Panc1 (cell line): ENCODE measurements at places on chromosomes 2 and 18. TPM values are rescaled to one million over a fixed set of nuclear protein-coding genes. Genes with fewer than 3 reads are reported as not detected.
A peak's percentile ranks its signal among the peaks of the same experiment; 100 is the strongest.

The MAL gene
- 1.3 TPM for total RNA-seq

The PAX3 gene
- total RNA-seq: not detected

The LHCGR gene
- total RNA-seq: not detected

The TUBB8B gene
- total RNA-seq: not detected

The FSHR gene
- not detected for total RNA-seq

The IL1B gene
- total RNA-seq: not detected

The TMEM178A gene
- total RNA-seq: not detected

DNA sequence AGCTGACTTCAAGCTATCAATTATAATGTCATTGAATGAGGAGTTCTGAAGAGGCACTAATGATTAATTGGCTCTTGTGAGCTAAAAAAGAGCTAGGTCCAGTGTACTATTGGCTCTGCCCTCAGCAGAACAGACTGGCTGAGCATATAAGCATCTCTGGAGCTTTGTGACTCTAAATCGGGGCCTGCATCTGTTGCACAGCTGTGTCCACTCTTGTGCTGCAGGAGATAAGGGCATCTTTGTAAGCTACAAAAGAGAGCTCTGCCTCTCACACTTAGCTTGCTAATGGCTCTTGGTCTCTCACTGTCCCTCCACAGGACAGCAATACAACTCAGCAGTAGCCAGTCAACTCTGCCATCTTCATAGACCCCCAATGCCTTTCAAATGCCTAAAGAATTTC, 61.5 kb upstream of the L3MBTL4 start:
- DNase-seq: no peak
- no peak overlapping the region for H3K4me3 ChIP-seq
- no peaks in the 10 kb centered on the region for H3K27me3 ChIP-seq
- H3K4me1 ChIP-seq: no peaks in the 10 kb centered on the region

DNA sequence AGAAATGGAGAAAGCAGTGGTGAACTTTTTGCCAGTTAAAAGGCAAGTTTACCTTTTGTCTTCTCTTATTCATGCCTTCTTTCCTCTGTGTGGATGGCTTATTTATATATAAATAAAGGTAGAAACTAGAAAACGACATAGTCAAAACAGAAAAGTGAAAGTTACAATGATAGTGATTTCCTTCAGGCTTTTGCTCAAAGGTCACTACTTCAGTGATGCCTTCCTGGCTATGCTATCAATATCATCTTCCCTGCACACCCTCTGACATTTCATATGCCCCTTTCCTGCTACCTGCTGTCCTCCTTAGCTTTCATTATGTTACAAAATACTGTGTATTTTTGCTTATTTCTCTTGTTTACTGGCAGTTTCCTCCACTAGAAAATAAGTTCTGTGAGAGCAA, 132.0 kb upstream of the NOSTRIN start:
- no peak overlapping the region for H3K27ac ChIP-seq
- no peak overlapping the region for H3K4me3 ChIP-seq
- no peaks in the 10 kb centered on the region for H3K36me3 ChIP-seq
- DNase-seq: no peak
- no peaks in the 10 kb centered on the region for H3K27me3 ChIP-seq
- H3K4me1 ChIP-seq: no peaks in the 10 kb centered on the region

DNA sequence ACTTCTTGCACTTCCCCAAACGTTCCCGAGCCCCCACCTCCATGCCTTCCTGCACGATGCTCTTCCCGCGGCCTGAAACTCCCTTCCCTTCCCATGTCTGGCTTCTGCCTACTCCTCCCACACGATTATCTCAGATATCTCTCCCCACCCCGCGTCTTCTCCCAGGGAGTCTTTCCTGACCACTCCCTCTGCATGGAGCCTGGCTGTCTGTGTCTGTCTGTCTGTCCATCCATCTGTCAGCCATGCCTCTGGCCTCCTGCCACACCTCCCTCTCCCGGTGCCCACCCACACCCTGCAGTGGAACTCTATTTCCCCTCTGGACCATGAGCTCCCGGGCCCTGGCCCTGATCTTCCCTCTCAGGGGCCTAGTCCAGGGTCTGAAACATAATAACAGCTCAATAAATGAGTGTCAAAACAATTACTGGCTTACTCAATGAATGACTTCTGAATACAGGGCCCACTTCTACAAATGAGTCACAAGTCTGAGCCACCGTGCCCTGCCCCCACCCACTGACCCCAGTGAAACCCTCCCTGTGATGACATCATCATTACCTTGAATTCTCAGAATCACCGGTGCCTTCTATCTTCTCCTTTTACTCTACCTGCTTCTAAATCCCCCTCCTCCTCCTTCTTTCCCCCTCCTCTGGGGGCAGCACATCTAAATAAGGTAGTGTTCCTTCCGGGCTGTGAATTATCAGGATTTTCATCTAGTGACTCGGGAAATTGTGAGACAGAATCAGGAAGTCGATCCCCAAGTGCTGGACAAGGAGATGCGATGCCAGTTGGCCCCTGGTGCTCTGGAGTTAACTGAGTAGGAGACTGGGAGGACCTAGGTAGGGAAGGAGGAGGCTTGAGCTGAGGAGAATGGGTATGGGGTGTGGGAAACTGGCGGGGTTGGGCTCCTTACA, 46.1 kb upstream of the PLB1 start:
- no peak for DNase-seq
- peaks cover 5% of the 10 kb centered on the region; the same call in 1 of the 2 replicates for H3K4me1 ChIP-seq
- H3K27me3 ChIP-seq: no peaks in the 10 kb centered on the region
- H3K27ac ChIP-seq: no peak overlapping the region
- no peak overlapping the region for H3K4me3 ChIP-seq

GRCh38 chr2:71618327-71619113, 165.2 kb downstream of the DYSF start:
- no peak overlapping the region for H3K4me3 ChIP-seq
- no peak overlapping the region for H3K27ac ChIP-seq
- DNase-seq: no peak
- no peaks in the 10 kb centered on the region for H3K36me3 ChIP-seq
- H3K4me1 ChIP-seq: no peaks in the 10 kb centered on the region

GRCh38 chr2:68768461-68768860, 33.9 kb downstream of the ARHGAP25 start:
- H3K4me1 ChIP-seq: no peaks in the 10 kb centered on the region; the same call in none of the 2 replicates
- H3K36me3 ChIP-seq: no peaks in the 10 kb centered on the region
- H3K4me3 ChIP-seq: no peak overlapping the region
- no peaks in the 10 kb centered on the region; the same call in 1 of the 2 replicates for H3K27me3 ChIP-seq
- H3K27ac ChIP-seq: no peak overlapping the region

DNA sequence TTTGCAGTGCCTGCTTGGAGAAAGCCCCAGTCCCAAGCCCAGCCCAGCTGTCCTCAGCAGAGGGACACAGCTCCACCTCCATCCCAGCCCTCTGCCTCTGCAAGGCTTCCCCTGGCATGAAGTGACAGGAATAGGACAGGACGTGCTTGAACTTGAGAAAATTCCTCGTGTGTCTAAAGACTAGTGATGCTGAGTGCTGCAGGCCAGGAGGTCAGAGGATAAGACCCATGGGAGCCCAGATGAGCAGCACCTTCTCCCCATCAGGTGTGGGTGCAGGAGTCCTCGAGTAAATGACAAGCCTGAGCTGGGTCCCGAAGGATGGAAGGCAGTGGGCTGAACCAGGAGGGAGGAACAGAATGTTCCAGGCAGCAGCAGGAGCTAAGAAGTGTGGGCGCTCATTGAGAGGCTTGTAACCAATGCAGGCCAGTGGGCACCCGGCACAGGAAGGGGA, 67.8 kb upstream of the UXS1 start:
- no peaks in the 10 kb centered on the region for H3K4me1 ChIP-seq
- no peak overlapping the region for H3K4me3 ChIP-seq
- no peaks in the 10 kb centered on the region for H3K27me3 ChIP-seq
- no peak overlapping the region for H3K27ac ChIP-seq
- no peak for DNase-seq

DNA sequence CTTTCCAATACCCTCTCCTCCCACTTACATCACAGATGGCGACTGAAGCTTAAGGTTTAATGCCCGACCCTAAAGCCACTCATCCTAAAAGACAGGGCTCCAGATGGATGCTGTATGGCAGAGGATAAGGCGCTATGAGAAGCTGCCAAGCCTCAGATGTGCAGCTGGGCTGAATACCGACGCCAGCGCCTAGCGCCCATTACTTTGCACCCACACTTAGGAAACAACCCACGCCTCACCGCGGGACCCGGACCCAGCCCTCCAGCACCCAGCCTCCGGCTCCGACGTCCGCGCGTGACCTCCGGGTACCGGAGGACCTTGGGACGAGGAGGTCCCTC, 335 bp downstream of the TRAK2 start:
- peak overlapping the region; percentile 79 for H3K4me3 ChIP-seq
- no peak for DNase-seq
- peak overlapping the region; percentile 77 for H3K27ac ChIP-seq
- no peaks in the 10 kb centered on the region for H3K27me3 ChIP-seq
- H3K4me1 ChIP-seq: peaks cover 12% of the 10 kb centered on the region

- H3K27me3 ChIP-seq: no peaks in the 10 kb centered on the region
- no peaks in the 10 kb centered on the region for H3K4me1 ChIP-seq
- no peak overlapping the region for H3K4me3 ChIP-seq
- H3K27ac ChIP-seq: no peak overlapping the region
These were observed 44.0 kb upstream of the CD28 start for GRCh38 chr2:203662487-203662886.

- no peak overlapping the region; the same call in 1 of the 2 replicates for H3K27ac ChIP-seq
- no peaks in the 10 kb centered on the region for H3K27me3 ChIP-seq
- H3K4me3 ChIP-seq: no peak overlapping the region
- no peak for DNase-seq
These were observed 74.9 kb downstream of the ATP8B1 start for GRCh38 chr18:57727952-57728807.
